ENCODE measurements at places on chromosomes 3 and 15.

GRCh38 chr3:88758676-88759075 lies 348.7 kb upstream of the EPHA3 start:
- DNase-seq, result no peak

DNA sequence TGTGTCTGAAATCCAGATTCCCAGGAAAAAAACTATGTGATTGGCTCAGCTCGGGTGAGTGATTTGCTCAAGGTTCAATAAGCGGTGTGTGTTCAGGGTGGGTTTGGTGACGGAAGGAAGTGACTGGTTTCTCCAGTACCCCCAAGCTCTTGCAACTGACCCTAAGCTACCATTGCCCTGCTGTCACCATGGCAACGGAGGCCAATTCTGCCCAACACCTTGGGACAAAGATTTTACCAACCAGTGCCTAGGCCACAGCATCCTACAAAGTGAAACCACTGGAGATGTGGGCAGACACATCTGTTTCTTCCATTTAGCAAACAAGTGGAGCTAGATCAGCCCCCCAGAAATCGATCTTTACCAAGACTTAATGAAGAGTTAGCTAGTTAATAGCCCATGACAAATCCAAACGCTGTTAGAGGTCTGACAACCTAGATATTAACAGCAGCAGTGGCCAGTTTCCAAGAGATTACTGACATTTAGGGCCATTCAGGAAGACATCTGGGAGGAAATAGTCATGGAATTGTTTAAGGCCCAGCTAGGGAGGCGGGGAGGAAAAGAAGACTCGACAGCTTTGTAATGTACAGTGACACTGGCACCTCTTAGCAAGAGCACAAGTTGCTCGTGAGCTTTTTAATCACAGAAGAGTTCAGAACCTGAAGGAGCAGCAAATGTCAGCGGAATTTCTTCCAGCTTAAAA lies 195.9 kb downstream of the SLCO3A1 start:
- DNase-seq, result no peak

- no peak for DNase-seq
Measured at GRCh38 chr3:128367221-128367620, 99.5 kb downstream of the DNAJB8 start.

DNA sequence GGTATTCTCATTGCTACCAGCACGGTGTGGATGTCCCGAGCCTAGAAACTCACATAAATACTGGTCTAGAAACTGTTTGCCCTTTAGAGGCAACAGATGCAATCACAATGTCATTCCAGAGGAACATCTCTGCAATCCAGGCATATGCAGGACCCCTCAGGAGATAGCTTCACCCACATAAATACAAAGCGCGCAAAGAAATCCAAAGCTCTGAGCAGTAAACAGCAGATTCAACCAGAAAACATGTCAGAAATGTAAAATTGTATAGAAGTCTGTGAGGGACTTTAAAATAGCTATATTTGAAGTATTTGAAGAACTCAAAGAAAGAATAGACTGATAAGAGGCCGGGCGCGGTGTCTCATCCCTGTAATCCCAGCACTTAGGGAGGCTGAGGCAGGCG lies 291.7 kb downstream of the FAM43A start:
- no peak for DNase-seq

GRCh38 chr3:46214751-46215352 lies 6.7 kb upstream of the CCR1 start:
- DNase-seq, result no peak

DNA sequence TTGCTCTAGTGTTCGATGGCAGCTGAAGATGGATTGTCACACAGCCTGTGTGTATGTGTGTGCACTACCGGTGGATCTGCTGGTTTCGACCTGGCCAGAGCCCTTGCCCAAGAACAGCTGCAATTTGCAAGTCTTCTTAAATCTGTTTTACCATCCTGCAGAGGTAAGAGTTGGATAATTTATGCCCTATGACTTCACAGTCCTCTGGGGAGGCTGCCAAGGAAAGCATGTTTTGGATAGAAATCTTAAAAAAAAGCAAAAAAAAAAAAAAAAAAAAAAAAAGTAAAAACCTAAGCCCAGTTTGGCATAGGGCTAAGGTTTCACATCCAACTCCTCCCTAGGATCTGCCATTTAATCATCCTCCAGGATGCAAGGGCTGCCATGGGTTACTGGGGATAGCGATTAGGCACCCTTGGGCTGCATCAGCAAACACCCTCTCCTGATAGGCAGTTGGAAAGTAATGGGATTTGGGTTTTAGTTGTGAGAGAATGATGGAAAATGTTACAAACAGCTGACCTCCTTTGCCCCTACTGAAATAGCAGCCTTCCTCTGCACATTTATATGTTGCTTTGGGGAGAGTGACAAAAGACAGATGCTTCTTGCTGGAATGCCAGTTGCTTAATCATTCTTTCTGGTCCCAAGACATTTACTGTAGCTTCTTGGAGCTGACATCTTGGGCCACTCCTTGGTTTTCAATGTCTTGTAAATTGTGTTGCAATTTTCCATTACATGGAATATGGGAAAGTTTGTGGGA lies 35.4 kb downstream of the CD200R1L start:
- DNase-seq, result no peak

- no peak for DNase-seq
Measured at GRCh38 chr3:147218965-147219364, 187.4 kb downstream of the ZIC4 start.

GRCh38 chr3:51916418-51916817 lies 13.3 kb upstream of the IQCF1 start:
- DNase-seq, result no peak

DNA sequence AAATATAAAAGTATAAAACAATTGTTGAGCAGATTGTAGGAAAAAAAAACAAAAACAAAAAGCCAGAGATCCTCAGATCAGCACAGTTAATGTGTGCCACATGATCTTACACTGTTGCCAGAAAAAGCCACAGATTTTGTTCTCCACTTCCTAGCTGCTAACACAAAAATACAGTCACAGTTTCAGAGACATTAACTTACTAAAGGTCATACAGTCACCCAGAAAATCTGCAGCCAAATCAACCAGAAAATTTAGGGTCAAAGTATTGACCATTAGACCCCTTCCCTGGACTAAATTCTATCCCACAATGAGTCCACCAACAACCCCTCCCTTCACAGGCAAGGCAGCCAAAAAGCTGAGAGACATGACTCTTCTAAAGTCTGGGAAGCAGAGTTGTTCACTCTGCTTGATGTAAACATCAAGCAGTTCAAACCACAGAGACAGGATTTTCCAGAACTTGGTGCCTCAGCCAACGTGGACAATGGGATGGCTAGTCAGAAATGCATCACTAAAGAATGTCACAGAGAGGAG lies 59.1 kb downstream of the SST start:
- DNase-seq, result no peak

- DNase-seq, result no peak
Measured at GRCh38 chr3:108441071-108441507, 69.3 kb downstream of the MYH15 start.

- DNase-seq, result no peak
Measured at GRCh38 chr3:57972531-57973111, 35.6 kb upstream of the FLNB start.

- no peak for DNase-seq
Measured at GRCh38 chr3:158713094-158713499, 19.2 kb downstream of the RARRES1 start.

GRCh38 chr15:95975212-95975611 lies 355.3 kb upstream of the NR2F2 start:
- no peak for DNase-seq

GRCh38 chr3:25289663-25290062 lies 138.4 kb upstream of the RARB start:
- DNase-seq, result no peak

GRCh38 chr3:195384952-195385351 lies 57.9 kb downstream of the ACAP2 start:
- no peak for DNase-seq

DNA sequence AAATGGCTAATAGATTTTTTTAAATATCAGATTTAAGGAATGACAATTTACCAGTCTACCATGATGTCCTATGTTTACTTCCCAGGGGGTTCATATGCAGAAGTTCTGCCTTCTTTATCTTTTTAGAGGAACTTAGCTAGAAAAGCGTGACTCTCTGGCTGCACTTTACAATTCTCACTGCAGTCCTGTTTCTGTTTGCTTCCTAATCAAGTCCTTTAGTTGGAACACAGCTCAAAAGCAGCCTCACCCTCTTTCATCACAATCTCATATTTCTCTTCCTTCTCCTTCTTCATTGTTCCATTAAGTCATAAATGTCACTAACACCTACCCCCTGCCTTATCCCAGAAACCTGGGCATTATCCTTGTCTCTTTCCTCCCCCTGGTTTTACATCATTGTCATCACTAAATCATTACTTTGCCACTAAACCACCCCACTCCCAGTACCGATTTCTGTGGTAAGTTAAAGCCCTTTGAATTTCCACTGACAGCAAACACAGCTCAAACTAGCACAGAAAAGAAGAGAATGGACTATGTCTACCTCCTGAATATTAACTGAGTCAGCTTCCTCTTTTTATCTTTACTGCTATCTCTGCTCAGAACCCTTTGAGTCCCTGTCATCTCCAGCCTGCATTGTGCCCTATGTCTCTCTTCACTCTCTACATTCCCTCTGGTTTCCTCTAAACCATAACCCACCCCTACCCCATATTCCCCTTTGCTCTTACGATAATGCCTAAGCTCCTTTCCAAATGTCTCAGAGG lies 13.8 kb upstream of the PPP4R2 start:
- DNase-seq, result no peak

- DNase-seq, result no peak
Measured at GRCh38 chr15:40914486-40914885, 14.7 kb upstream of the DLL4 start.

DNA sequence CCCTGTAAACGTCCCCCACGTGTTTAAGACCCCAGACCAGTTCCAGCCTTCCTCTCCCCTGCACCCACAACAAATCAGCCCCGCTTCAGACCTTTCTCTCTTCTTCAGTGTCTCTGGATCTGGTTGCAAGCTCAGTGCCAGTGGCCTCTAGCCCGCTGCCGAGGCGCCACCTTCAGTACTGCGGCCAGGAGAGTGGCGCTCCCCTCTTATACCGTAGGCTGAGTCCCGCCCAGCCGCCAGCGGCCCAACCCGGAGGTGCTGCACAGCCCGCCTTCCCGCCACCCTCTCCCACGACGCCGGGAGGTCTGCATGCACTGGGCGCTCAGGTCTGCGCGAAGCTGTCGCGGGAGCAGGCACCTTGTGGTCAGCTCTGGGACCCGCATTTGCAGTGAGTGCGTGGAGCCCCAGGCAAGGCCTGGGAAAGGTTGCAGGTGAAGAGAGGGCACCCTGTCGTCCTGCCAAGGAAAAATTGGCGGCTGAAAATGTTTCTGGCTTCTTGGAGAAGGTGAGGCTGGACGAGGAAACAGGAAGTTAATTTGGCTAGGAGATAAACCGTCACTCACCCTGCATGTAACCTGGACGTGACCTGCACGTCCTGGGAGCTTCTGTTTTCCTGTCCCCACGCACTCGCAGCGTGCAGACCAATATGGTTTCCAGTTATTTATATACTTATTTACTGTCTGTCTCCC lies at the start of gene C2CD4B:
C2CD4B (minus strand) TSS at position 182 of the 689 bp plus-strand sequence. CDS start 301 bp downstream, outside the sequence.
- peak; percentile 44 for DNase-seq

- DNase-seq, result no peak
Measured at GRCh38 chr15:90104551-90104950, 2.3 kb upstream of the IDH2 start.

- no peak for DNase-seq
Measured at GRCh38 chr3:143331350-143331749, 211.8 kb downstream of the CHST2 start.

DNA sequence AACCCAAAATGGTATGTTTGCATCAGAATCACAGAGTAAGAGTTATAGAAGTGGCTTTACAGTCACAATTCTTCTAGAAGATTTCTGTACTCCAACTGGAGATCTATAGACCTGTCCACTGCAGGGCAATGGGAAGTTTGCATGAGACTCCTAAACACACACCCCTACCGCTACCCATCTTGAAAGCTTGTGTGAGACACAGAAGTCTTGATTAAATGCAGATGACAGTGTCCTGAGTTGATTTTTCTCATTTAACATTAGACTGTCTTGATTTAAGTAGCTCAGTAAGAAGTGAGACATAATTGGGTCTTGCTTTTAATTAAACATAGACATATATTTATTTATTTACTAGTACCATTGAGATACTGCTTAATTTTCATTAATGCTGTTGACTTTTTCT lies 54.4 kb downstream of the CD47 start:
- DNase-seq, result no peak

- no peak for DNase-seq
Measured at GRCh38 chr3:46489875-46490274, 7.9 kb upstream of the RTP3 start.

DNA sequence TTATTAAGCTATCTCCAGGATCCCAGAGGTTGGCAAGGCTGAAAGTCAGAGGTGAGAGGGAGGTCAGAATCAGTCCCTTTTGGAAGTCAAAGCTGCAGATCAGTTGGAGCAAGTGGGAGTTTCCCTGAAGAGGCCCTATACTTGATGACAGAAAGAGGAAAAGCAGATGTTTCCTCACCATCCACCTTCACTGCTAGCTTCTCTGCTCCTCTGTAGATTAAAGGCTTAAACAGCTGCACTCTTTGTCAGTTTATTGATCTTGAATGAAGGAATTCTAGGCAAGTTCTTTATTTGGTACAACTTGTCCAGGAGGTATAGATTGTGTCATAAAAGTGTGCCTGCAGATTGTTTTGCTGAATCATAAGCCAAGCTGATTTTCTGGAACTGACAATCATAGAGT lies 408.2 kb upstream of the TGFBR2 start:
- no peak for DNase-seq

DNA sequence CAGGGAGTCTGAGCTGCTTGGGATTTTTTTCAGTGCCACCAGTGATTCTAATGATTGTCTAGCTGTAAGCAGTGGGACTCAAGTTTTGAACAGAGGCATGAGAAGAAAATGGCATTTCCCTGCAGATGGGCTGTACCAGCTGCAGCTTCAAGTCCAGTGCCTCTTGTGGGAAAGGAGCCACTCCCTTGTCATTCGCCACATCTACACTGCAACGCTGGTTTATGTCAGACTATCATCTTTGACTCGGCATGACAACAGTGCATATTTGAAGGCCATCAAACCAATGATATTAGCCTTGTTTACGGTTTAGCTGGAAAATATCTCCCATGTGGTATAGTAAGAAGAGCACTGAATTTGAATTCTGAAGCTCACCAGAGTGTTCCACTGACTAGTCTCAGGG lies 22.2 kb downstream of the SCG5 start:
- DNase-seq, result no peak

- no peak for DNase-seq
Measured at GRCh38 chr15:77123854-77124253, 52.9 kb upstream of the TSPAN3 start.
